ENCODE measurements at places on chromosomes 7 and 10.

GRCh38 chr7:153354071-153354470 lies 594.5 kb downstream of the ACTR3B start:
- DNase-seq, result peak; percentile 3

- no peak for DNase-seq
These were observed 61.8 kb upstream of the DOCK1 start for GRCh38 chr10:126843299-126843934.

- DNase-seq, result peak; percentile 71
These were observed 23.9 kb upstream of the CALD1 start for GRCh38 chr7:134755422-134756022.

DNA sequence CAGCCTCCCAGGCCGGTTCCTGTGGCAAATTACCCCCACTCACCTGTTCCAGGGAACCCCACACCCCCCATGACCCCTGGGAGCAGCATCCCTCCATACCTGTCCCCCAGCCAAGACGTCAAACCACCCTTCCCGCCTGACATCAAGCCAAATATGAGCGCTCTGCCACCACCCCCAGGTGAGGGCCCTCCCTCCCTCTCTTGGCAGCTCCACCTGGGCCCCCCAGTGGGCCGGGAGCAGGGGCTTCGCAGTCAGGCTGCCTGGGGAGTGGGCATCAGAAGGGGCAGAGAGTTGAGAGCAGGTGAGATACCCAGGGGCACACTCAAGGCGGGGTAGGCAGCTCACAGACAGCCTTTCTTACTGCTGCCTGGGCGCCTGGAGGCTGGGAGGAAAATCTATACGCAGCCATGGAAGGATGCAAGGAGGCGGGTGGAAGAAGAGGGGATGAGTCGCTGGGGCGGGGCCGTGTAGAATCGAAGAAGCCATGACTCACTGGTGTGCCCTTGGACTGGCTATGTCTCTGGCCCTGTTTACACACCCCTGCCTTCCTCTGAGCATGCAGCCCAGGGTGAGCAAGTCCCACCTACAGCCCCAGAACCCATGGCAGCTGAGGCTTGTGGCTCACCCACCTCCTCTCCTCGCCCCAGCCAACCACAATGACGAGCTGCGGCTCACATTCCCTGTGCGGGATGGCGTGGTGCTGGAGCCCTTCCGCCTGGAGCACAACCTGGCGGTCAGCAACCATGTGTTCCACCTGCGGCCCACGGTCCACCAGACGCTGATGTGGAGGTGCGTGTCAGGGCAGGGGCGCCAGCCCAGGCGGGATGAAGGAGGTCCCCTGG lies 48.6 kb upstream of the PPIF start:
- DNase-seq, result peak; percentile 94

DNA sequence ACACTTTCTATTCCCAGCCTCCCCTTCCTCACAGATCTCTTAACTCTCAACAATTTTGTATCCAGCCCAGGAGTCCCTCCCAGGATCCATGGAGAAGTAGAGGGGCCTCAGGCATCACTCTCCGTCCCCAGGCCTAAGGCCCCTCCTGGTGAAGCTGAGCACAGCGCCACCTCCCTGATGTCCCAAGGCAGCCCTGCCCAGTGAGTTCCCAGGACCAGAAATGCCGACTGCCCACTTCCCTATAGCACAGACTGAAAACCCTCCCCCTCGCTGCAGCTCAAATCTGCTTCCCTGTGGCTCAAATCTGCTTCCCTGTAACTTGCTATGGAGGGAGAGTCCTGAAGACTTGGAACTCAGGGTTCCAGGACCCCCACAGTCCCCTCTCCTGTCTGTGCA lies 35.6 kb downstream of the YKT6 start:
- peak; percentile 68 for DNase-seq

GRCh38 chr7:80601999-80602398 lies 36.4 kb upstream of the CD36 start:
- no peak for DNase-seq
